ENCODE measurements at places on chromosomes 2 and 18. TPM values are rescaled to one million over a fixed set of nuclear protein-coding genes. Genes with fewer than 3 reads are reported as not detected.

Gene GREB1
- total RNA-seq, result not detected

Gene RAB6D
- not detected for total RNA-seq

Gene ALK
- not detected for total RNA-seq

Gene ST8SIA5
- total RNA-seq, result 0.13 TPM

DNA sequence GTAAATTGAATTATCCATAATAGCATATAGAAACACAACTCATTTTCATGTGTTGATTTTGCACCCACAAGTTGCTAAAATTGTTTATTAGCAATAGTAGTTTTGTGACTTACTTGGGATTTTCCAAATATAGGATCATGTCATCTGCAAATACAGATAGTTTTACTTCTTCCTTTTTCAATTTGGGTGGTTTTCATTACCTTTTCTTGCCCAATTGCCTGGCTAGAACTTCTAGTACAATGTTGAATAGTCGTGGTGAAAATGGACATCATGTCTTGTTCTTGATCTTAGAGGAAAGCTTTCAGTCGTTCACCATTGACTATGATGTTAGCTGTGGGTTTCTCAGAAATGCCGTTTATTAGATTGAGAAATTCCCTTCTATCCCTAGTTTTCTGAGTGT, 60.2 kb upstream of the TCF7L1 start:
- H3K27ac ChIP-seq, result no peak overlapping the region
- no peaks in the 10 kb centered on the region for H3K36me3 ChIP-seq
- H3K27me3 ChIP-seq, result peaks cover 13% of the 10 kb centered on the region
- DNase-seq, result no peak
- H3K4me1 ChIP-seq, result no peaks in the 10 kb centered on the region

GRCh38 chr2:207884127-207884526, 114.4 kb upstream of the FZD5 start:
- no peaks in the 10 kb centered on the region for H3K36me3 ChIP-seq
- H3K27me3 ChIP-seq, result no peaks in the 10 kb centered on the region
- no peak overlapping the region for H3K4me3 ChIP-seq

DNA sequence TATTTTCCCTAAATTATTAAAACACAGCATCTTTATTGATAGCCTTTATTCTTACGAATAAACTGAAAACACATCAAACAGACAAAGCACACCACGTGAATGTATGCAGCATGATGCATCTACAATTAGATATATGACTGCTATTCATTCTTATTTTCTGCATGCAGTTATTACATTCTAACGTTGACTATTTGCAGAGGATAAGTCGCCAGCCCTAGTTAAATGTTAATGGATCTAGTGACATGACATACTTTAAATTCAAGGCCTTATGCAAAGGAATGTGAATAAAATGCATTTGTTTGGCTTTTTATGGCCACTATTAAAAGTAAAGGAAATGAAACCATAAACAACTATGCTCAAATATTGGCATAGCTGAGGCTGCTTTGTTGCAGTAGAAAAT, 172.4 kb downstream of the MAP2 start:
- no peaks in the 10 kb centered on the region for H3K4me1 ChIP-seq
- DNase-seq, result no peak
- no peak overlapping the region for H3K4me3 ChIP-seq
- no peaks in the 10 kb centered on the region for H3K36me3 ChIP-seq
- H3K27me3 ChIP-seq, result no peaks in the 10 kb centered on the region

- H3K27me3 ChIP-seq, result peaks cover 44% of the 10 kb centered on the region
- DNase-seq, result no peak
- no peaks in the 10 kb centered on the region for H3K4me1 ChIP-seq
Observed at GRCh38 chr18:57982372-57983021, 61.5 kb upstream of the NEDD4L start.

DNA sequence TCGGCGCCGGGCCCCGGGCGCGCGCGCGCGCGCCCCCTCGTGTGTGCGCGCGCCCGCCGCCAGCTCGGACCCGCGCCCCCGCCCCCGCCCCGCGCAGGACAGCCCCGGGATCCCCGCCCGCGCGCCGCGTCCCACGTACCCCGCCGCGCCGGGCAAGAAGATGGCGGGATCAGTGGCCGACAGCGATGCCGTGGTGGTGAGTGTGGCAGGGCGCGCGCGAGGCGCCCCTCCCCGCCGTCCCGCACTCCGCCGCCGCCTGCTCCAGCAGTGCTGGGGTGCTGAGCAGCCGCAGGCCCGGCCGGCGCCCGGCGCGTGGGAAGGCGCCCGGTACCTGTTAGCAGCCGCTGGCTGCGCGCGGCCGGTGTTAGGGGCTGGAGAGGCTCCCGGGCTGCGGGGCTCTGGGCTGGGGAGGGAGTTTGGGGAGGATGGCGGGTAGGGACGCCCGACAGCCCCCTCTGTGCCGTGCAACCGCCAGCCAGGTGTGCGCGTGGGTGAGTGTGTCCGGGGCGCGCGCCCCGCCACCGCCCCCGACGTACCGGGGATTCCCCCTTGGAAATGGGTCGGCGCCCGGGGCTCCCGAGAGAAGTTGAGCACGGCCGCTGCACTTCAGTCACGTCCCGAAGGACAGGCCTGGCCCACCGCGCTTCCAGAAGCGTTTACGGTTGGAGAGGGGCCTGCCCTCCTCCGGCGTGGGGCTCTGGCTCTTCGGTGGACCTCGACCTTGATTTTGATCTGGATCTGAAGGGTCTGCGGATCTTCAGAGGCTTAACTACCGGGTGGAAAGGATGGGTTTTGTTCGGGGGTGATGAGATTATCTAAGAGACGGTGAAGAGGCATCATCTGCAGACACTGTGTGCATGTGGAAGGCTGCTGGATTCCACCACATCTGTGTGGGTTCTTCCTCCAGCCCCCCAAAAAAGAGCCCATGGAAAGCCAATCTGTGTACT, 697 bp downstream of the LGALSL start:
- H3K4me3 ChIP-seq, result peak overlapping the region; percentile 73
- H3K27me3 ChIP-seq, result peaks cover 22% of the 10 kb centered on the region
- H3K4me1 ChIP-seq, result peaks cover 6% of the 10 kb centered on the region
- DNase-seq, result peak; percentile 72
- no peak overlapping the region for H3K27ac ChIP-seq
- H3K36me3 ChIP-seq, result no peaks in the 10 kb centered on the region
